ENCODE measurements at places on chromosomes 5 and 9.

- no peak for DNase-seq
Measured at GRCh38 chr9:33471361-33471760, 2.4 kb downstream of the NOL6 start.

DNA sequence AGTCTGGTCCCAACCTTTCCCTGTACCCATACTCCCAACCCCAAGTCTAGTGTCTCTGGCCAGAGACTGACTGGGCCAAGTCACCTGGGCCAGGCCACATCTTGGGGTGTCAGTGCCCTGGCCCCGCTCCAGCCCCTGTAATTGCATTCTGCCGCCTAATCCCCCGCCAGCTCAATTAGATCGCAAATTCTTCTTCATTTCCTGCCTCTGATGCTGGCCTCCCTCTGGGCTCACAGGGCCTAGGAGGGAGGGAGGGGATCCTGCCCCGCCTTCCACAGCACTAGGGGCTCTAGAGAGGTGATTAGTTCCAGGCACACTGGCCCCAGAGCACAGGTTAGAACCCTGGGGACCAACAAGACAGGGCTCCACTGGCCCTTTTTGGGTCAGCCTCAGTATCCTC is 5.5 kb downstream of the CXXC5 start:
- no peak for DNase-seq

DNA sequence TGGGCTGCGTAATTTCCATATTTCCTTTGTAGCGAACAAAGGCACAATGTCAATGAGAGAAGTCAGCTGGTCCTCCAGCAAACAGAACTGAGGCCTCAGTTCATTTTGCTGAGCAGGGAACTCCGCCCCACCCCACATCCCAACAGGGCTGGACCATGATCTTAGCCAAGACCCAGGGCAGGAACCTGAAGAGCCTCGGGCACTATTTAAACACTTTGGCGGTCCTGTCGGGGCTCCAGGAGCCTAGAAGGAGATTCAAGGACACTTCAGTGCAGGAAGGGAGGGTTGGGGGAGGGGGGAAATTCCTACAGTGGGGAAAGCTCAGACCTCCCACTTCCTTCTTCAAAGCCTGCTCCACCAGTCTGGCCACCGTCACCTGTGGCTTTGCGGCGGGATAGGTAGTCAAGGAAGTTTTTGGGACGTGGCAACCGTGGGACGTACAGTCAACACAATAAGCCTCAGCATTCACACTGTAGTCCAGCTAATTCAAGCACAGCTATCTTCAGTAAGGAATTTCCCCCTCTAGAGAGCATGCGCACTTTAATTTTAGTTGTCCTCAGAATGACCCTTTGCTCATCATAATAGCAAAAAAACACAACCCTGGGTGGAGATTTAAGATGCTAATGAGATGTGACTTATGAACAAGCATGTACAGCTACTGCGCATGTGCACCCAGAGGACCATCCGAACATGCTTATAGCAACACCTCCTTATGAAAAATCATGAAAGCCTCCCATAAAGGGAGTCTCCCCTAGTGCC is 30.9 kb downstream of the S1PR3 start:
- DNase-seq: no peak

- DNase-seq: no peak
Measured at GRCh38 chr9:2743937-2744529, 26.7 kb downstream of the KCNV2 start.

- DNase-seq: no peak
Measured at GRCh38 chr9:7523426-7524043, 276.0 kb downstream of the DMAC1 start.

DNA sequence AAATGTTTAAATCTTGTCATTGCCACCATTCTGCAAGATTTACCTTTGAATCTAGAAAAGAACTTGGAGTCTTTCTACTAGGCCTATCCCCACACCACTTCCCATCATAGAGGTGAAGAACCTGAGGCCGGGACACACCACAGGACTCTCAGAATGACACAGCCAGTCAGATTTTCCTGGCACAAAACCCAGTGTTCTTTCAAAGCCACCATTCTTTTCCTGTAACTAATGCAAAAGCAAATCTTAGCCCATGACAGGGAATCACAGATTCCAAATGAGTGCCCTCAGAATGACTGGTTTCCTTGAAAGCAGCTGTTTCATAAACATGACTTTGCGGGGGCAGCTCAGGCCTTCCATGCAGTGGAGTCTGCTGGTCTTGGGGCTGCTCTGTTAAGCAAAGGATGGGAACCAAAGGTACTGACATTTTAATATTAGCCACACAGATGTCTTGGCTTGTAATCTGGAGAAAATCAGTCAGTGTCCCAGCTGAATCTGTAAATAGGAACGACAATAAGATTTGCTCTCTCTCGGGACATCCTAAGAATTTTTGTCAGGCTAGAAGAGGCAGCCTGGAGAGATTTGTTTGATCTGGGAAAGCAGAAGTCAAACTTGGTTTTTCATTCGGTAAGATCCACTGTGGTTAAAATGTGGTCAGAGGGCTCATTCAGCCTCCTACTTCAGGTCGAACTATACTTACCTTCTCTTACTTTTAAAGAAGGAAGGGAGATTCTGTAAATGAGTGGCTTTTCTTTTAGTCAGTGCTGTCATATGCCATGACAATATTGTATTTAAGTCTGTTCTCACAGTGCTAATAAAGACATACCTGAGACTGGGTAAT is 115.1 kb downstream of the PALM2AKAP2 start:
- DNase-seq: no peak

DNA sequence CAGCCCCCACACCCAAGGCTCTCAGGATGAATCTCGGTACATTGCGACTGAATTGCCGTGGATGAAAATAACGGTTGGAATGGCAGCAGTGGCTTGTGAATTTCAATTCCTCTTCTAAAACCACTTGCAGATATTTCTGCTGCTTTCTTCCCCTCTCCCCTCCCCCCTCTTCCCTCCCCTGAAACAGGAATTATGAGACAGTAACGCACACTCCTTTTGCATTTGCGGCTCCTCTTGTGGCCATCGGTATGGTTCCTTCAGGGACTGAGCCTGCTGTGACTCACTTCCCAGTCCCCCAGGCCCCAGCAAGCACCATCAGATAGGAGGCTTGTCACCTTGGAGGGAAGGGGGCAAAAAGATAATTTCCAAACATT is 9.7 kb downstream of the DCANP1 start:
- no peak for DNase-seq

DNA sequence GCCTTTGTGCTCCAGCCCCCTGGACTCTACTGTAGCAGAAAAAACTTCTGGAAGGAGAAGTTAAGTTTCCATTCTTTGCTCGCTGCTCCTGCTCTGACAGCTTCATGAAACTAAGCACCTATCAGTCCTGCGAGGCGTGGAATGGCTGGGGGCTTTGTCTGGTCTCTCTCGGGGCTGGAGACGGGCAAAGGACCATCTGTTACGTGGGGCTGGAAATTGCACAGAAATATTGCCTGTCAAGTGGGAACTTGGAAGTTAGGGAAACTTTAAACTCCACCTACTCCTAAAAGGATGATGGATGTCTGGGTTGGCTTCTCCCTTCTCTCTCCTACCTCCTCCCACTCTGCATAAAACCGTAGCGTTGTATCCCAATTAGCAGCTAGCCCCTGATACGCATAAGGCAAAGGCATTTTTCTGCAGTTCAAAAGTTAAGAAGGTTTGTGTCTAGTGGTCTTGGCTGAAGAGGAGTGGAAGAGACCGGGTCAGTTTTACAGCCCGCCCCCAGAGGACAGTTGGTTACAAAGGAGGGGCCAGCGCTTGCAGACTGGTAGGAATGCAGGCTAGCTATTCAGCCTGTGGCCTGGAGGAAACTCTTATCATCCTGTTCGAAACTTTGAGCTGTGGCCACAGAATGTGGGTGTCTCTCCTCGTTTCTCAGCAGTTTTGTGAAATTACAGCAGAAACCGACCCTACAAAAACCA is 1.3 kb downstream of the FBXL7 start:
- DNase-seq: no peak

DNA sequence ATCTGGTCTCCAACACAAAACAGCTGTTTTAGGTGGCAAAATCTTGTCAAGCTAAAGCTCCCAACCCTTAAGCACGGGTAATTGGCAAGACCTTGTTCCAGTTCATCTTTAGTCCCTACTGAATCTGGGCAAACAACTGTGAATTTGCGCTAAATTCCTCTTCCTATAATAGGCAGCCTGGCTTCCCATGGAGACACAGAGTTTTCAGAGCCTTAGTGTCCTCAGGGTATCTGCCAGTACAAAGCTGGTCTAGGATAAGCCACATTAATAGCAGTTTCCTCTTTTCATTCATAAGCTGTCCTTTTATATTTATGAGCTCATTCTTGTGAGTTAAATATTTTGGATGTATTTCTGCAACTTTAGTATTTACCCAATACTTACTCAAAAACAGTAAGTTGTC is 59.5 kb downstream of the FGF10 start:
- DNase-seq: no peak

DNA sequence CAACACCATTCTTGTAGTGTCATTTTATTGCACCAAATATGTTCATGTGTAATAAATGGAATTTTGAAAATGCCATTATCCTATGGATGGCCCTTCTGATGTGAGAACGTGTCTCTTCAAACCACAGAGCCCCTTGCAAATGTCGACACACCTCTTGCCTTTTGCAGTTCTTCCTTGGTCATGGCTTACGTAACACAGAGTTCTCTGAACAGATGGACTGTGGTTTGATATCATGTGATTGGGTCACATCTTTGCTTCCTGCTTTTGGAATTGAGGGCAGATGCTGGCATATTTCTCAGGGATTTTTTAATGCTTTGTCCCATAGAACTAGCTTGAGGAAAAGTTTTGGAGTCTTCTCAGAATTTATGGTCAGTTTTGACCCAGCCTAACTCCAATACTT is 4.6 kb downstream of the TGFBR1 start:
- DNase-seq: peak; percentile 45

DNA sequence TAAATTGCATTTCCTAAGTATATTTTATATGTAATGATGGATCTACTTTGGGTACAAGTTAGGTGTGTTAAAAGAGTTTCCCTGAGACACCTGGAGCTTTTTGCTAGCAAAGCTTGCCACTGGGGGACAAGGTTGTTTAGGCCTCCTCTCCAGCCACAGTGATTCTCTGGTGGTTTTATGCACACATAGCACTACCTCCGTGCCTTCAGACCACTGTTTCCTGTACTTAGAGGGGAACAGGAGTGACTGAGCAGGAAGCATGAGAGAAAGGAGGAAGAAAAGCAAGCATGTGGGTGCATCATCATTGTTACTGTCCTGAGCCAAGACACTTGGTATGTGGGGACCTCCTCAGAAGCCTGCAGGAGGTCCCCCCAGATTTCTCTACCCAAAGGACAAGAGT is 272.1 kb downstream of the RASEF start:
- no peak for DNase-seq

GRCh38 chr9:34994260-34994899 is 4.8 kb downstream of the DNAJB5 start:
- no peak for DNase-seq

DNA sequence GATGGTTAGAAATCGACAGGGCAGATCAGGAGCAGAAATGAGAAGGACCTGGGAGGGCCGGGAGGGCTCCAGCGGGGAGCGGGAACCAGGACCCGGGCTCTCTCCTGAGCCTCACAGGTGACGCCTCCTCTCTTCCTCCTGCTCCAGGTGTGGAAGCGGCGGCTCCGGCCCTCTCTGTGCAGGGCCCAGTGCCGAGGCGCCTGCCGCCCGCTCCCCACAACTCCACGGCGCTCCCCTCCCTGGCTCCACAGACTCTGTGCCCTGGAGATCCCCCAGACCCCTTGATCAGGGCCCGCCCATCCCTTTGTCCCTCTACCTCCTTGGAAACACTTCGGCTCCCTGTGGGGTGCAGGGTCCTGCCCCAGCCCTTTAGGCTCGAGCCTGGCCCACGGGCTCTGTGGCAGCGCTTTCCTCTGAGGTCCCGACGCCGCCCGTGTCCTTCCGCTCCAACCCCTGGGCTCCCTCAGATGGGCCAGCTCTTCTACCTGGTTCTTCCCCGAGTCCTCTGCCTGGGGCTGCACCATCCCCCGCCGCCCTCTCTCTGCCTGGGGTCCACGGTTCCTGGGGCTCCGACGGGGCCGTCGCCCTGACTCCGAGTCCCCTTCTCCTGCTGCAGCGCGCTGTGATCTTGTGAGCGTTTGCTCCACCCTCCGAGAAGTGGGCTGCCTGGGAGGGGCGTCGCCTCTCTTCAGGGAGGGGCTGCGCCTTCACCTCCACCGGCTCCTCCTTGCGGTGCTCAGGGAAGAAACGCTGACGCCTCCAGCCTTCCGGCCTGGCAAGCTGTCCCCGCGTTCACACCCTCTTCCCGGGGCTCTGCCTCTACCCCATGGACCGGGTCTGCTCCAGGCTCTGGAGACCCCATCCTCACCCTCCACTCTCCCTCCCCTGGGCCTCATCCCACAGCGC is 22.4 kb upstream of the SLC6A3 start:
- no peak for DNase-seq
